ENCODE measurements at places on chromosomes 3 and 15. TPM values are rescaled to one million over a fixed set of nuclear protein-coding genes. Genes with fewer than 3 reads are reported as not detected.
A peak's percentile ranks its signal among the peaks of the same experiment; 100 is the strongest.

GRAMD2A gene
- total RNA-seq: 1.3 TPM

ZFAND6 gene
- total RNA-seq: 73.0 TPM

DNA sequence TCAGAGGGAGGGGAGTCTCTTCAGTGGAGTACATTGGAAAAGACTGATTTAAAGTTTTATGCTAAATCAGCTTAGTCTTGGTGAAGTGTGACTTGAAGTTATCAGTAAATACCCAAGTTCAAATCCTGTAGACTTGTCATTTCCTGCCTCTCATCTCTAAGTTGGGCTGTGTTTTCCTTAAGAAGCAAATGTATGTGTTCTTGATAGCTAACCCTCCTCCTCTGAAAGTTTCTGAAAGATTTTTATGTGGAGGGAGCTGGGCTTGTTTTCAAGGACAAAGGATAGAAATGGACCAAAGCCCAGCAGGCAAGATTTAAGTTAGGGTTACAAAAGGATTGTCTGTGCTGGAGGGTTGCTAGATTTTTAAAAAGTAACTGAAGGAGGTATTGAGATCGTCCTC lies 4.2 kb downstream of the MAPKBP1 start:
- peaks cover 43% of the 10 kb centered on the region for H3K4me1 ChIP-seq
- H3K36me3 ChIP-seq: no peaks in the 10 kb centered on the region
- no peaks in the 10 kb centered on the region for H3K27me3 ChIP-seq
- peak overlapping the region; percentile 18 for H3K27ac ChIP-seq

- DNase-seq: no peak
- H3K4me3 ChIP-seq: no peak overlapping the region
- no peaks in the 10 kb centered on the region for H3K36me3 ChIP-seq
- H3K4me1 ChIP-seq: no peaks in the 10 kb centered on the region
- H3K27me3 ChIP-seq: no peaks in the 10 kb centered on the region
These were observed 104.3 kb upstream of the TMC3 start for GRCh38 chr15:81478354-81478753.

- H3K27ac ChIP-seq: no peak overlapping the region
- H3K36me3 ChIP-seq: no peaks in the 10 kb centered on the region
- no peaks in the 10 kb centered on the region for H3K27me3 ChIP-seq
These were observed 5.9 kb upstream of the SYNM start for GRCh38 chr15:99098991-99099390.
